ENCODE measurements at places on chromosomes 13 and 19. TPM values are rescaled to one million over a fixed set of nuclear protein-coding genes. Genes with fewer than 3 reads are reported as not detected.

GRCh38 chr13:73235385-73235784 lies 176.6 kb downstream of the KLF5 start:
- no peak for DNase-seq

COLGALT1 gene
- 57.9 TPM for total RNA-seq

- no peak for DNase-seq
These were observed 26.7 kb upstream of the NAPA start for GRCh38 chr19:47541518-47541917.

KCNN4 gene
- total RNA-seq = 0.51 TPM

DNA sequence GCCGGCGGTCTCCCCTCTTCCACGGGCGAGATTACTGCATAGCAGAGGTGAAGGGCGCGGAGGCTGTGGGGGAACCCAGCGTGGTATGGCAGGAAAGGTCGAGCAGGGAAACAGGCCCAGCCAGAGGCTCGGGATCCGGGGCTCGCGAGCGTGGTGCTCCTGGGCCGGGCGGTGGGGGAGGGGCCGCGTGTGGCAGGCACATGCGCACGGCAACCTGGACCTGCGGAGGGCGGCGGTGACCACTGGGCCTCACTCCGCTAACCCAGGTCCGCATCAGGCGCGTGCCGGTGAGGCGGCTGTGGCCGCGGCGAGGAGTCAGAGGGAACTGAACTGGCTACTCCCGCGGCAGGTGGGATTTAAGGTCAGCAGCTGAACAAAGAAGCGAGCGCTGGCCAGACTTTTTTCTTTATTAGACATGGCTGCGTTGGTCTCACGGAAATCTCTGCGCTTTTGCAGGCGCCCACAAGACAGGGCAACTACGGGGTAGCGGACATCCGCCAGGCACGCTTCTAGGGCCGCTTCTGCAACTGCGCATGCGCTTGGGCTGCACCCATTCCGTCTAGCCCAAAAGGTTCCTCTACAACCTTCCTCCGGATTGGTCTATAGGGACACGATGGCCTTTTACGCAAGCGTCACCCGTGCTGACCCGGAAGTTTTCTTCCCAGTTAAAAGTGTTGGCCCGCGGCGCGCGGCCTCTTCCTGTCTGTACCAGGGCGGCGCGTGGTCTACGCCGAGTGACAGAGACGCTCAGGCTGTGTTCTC lies at the start of gene RPS5:
TSS of gene RPS5 (plus strand) at position 694 of the 762 bp plus-strand sequence. CDS start 869 bp downstream, outside the sequence.
- DNase-seq = peak; percentile 99

- no peak for DNase-seq
These were observed 507.4 kb downstream of the DACH1 start for GRCh38 chr13:71359641-71360040.

OR7C2 gene
- not detected for total RNA-seq

SLAIN1 gene
- 5.1 TPM for total RNA-seq

ATP1A3 gene
- under 0.01 TPM for total RNA-seq

- DNase-seq = no peak
These were observed 72.5 kb upstream of the UBL3 start for GRCh38 chr13:29922896-29923295.

DNA sequence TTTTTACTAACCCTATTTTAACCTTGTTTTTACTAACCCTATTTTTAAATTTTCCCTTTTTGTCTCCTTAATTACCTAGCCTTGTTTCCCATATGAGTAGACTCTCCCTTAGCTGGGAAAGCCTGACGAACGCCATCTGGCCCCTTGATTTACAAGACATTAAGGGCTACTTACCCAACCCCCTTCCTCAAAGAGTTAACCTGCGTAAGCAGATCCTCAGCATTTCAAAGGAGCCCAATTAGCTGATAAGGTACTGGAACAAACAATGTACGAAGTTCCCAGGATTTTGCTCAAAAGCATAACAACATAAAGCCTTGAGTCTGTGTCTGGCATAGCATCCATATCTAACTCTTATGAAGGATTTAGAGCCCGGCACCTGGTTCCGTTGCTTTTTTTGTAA lies 4.7 kb upstream of the MVB12A start:
- DNase-seq = no peak

- DNase-seq = no peak
These were observed 398 bp downstream of the SLC25A41 start for GRCh38 chr19:6433165-6433564.

APOC4 gene
- not detected for total RNA-seq

GPR183 gene
- 1.2 TPM for total RNA-seq

DNA sequence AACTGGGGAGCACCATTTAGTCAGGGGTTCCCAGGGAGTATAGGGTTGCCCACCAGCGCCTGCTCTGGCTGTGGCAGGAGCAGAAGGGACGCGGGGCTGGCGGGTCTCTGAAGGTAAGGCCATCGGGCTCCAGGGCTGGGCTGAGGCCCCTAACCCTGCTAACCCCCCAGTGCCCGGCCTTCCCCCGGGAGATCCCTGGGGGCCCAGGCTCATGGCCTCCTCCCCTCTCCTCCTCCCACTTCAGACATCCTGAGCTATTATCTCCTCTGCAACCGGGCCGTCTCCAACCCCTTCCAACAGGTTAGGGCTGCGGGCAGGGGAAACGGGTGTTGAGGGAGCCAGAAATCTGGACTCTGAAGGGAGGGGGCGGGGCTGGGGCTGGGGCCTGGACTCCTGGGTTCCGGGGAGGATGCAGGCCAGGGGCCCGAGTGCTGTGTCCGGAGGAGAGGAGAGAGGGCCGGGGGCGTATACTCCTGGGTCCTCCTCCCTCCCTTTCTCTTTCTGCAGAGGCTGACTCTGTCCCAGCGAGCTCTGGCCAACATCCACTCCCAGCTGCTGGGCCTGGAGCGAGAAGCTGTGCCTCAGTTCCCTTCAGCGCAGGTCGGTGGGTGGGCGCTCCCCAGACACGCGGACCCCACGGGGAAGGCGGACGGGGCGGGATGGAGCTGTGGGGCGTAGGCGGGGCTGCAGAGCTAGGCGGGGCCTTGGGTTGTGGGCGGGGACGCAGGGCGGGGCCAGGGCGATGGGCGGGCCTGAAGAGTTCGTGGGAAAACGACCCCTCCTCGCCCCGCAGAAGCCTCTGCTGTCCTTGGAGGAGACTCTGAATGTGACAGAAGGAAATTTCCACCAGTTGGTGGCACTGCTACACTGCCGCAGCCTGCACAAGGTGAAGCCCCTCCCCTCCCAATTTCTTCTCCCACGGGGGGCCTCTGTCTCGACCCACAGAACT lies 15.3 kb downstream of the TTYH1 start:
- peak; percentile 48 for DNase-seq

- no peak for DNase-seq
These were observed 8.7 kb upstream of the SYDE1 start for GRCh38 chr19:15098460-15098859.

GRCh38 chr19:12891553-12892021 lies 627 bp downstream of the GCDH start:
- no peak for DNase-seq

- DNase-seq = no peak
These were observed 60.6 kb downstream of the LHFPL6 start for GRCh38 chr13:39542361-39542760.

- no peak for DNase-seq
These were observed 24.2 kb downstream of the SIAH3 start for GRCh38 chr13:45827318-45827717.

DNA sequence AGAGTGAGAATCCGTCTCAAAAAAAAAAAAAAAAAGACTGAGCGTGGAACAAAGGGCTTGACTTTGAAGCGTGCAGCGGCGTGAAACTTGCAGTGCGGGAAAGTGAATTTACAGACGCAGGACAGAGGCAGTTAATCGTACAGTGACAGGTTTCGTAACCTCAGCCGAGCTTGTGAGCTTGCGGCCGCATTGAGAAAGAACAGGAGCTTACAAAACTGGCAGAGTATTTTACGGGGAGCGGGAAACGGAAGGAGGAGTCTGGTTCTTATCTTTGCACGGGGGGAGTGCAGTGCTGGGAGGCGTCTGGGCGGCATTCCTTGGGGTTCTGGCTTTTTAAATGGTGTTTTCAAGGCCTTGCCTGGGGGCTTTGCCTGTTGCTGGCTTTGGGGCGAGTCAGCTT lies 6.0 kb upstream of the BSG start:
- no peak for DNase-seq

GRCh38 chr19:28956961-28957360 lies 256.0 kb downstream of the UQCRFS1 start:
- no peak for DNase-seq

All from dermis microvascular lymphatic vessel endothelial cell (primary cell).